ENCODE measurements at places on chromosomes 5 and 9. TPM values are rescaled to one million over a fixed set of nuclear protein-coding genes. Genes with fewer than 3 reads are reported as not detected.

- no peak overlapping the region for H3K27ac ChIP-seq
- no peak for DNase-seq
- no peak overlapping the region for H3K4me3 ChIP-seq
- no peaks in the 10 kb centered on the region for H3K36me3 ChIP-seq
Observed at GRCh38 chr9:122453677-122454135, 24.0 kb downstream of the OR1J1 start.

DNA sequence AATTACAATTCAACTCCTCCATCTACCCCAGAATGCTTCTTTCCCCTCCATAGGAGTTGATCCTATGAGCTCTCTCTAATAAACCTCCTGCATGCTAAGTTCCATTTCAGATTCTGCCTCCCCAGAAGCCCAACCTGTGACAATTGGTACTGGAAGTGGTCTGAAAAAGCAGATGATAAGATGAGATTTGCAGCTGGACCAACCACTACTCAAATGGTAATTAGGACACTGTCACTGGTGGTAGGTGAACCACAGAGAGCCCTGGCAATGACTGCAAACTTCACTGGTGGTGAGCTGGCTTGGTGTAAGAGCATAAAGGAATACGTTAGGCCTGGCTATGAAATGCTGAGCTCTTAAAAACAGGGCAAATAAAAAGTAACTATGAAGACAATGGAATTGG, 112.6 kb downstream of the ESM1 start:
- no peak overlapping the region for H3K27ac ChIP-seq
- H3K4me3 ChIP-seq = no peak overlapping the region
- H3K36me3 ChIP-seq = no peaks in the 10 kb centered on the region
- no peaks in the 10 kb centered on the region for H3K4me1 ChIP-seq
- no peak for DNase-seq
- H3K27me3 ChIP-seq = peaks cover 2% of the 10 kb centered on the region

- peaks cover 15% of the 10 kb centered on the region for H3K4me1 ChIP-seq
- no peak overlapping the region for H3K27ac ChIP-seq
- no peak for DNase-seq
- no peaks in the 10 kb centered on the region for H3K36me3 ChIP-seq
- H3K4me3 ChIP-seq = no peak overlapping the region
Observed at GRCh38 chr5:68435611-68436010, 220.1 kb downstream of the PIK3R1 start.

DNA sequence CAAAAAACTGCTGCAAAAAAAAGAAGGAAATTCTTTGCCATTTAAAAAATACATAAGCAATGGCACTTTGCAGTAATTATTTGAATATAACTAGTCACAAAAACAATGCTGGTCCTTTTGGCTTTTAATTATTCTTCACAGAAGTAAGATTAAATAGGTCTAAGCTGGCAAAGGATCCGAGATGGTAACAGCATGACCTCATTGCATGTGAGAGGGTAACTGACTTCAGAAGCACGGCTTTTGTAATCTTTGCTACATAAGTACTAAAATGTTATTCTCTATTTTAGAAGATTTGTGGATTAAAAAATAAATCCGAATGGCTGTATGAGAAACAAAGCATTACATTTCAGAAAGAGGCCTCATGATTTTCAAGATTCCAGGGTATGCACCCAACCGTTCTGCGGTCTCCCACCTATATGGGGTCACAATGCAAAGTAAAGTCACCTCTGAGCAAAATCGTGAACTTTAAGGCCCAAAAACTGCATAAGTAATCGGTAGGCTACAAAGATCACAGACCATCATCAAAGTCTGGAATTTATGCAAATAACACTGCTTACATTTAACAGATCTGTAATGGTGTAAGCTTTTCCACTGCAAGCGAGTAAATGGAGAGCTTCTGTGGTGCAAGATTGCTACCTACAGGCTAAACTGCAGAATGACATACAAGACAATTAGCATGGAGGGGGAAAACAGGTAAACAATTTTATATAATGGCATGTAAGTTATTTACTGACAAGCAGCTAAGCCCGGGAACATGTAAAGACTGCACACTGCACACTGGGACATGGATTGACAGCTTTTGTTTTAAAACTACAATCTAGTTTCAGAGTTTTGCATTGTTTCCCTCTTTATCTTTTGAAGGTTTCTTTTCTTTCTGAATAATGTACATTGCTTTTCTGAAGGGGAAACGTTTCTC, 231.6 kb downstream of the SLF1 start:
- DNase-seq = peak; percentile 93
- no peaks in the 10 kb centered on the region for H3K36me3 ChIP-seq
- H3K27ac ChIP-seq = peak overlapping the region; percentile 55
- H3K27me3 ChIP-seq = no peaks in the 10 kb centered on the region

GRCh38 chr9:84266087-84266561, 74.4 kb downstream of the SLC28A3 start:
- H3K27ac ChIP-seq = no peak overlapping the region
- no peak for DNase-seq
- H3K27me3 ChIP-seq = no peaks in the 10 kb centered on the region
- H3K36me3 ChIP-seq = no peaks in the 10 kb centered on the region
- no peak overlapping the region for H3K4me3 ChIP-seq

- no peak for DNase-seq
- peaks cover 10% of the 10 kb centered on the region for H3K36me3 ChIP-seq
- peaks cover 58% of the 10 kb centered on the region for H3K4me1 ChIP-seq
- H3K27ac ChIP-seq = peak overlapping the region; percentile 83
- no peak overlapping the region for H3K4me3 ChIP-seq
Observed at GRCh38 chr5:172412724-172413286, 41.5 kb downstream of the SH3PXD2B start.

GRCh38 chr9:84586662-84587061, 82.9 kb upstream of the NTRK2 start:
- H3K4me3 ChIP-seq = no peak overlapping the region
- no peaks in the 10 kb centered on the region for H3K27me3 ChIP-seq
- no peak for DNase-seq
- no peak overlapping the region for H3K27ac ChIP-seq

GRCh38 chr5:160312960-160313727, 780 bp upstream of the CCNJL start:
- peaks cover 7% of the 10 kb centered on the region for H3K4me1 ChIP-seq
- DNase-seq = no peak
- H3K27ac ChIP-seq = no peak overlapping the region
- peak overlapping the region; percentile 75 for H3K4me3 ChIP-seq
- peaks cover 2% of the 10 kb centered on the region for H3K27me3 ChIP-seq

DNA sequence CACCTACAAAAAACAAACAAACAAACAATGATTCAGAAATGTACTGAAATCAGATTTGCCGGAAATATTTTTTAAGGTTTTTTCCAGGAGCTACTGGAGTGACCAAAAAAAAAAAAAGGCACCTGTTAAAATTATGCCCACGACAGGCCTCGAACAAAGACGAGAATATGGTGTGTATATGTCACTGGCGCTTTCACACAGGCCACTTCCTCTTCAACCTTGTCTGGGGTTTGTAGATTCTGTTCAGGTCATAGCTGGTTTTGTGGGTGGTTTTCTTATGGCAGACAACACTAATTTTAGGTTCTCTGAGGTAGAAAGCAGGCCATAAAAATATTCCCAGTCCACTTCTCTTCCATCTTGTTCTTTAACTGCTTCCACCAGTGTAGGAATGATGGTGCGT, 7.0 kb downstream of the NDUFB6 start:
- no peak for DNase-seq
- peaks cover 33% of the 10 kb centered on the region for H3K36me3 ChIP-seq
- H3K27ac ChIP-seq = no peak overlapping the region
- no peak overlapping the region for H3K4me3 ChIP-seq

GRCh38 chr5:95942414-95942813, 19.2 kb downstream of the ELL2 start:
- no peak overlapping the region for H3K27ac ChIP-seq
- no peaks in the 10 kb centered on the region for H3K36me3 ChIP-seq

DNA sequence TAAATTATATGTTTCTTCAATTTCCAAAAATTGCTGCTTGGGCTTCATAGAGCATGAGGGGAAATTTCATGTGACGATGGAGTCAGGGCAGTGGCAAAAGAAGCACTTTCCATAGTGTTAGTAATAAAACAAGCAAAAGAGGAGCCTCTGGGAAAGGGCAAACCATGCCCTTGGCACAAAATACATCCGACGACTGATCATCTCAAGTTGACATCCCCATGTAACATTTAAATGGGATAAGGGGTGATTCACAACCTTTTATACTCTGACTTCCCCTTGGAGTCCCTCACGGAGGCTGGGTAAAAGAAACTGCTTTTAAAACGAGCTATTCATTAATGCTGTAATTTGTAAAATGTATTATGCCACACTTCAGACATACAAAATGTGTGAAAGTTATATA, 161.4 kb upstream of the DMRT1 start:
- no peak overlapping the region for H3K4me3 ChIP-seq
- H3K27me3 ChIP-seq = no peaks in the 10 kb centered on the region
- no peak overlapping the region for H3K27ac ChIP-seq
- no peak for DNase-seq
- peaks cover 5% of the 10 kb centered on the region for H3K4me1 ChIP-seq
- no peaks in the 10 kb centered on the region for H3K36me3 ChIP-seq

- H3K36me3 ChIP-seq = no peaks in the 10 kb centered on the region
- H3K4me1 ChIP-seq = peaks cover 4% of the 10 kb centered on the region
- no peak overlapping the region for H3K4me3 ChIP-seq
- no peak for DNase-seq
- no peak overlapping the region for H3K27ac ChIP-seq
- H3K27me3 ChIP-seq = no peaks in the 10 kb centered on the region
Observed at GRCh38 chr9:27655441-27655840, 82.2 kb upstream of the C9orf72 start.

- no peaks in the 10 kb centered on the region for H3K4me1 ChIP-seq
- no peak for DNase-seq
- no peak overlapping the region for H3K4me3 ChIP-seq
- H3K27ac ChIP-seq = no peak overlapping the region
Observed at GRCh38 chr5:12312343-12312742, 408.1 kb upstream of the CTNND2 start.

- H3K27ac ChIP-seq = no peak overlapping the region
- H3K27me3 ChIP-seq = no peaks in the 10 kb centered on the region
- no peak for DNase-seq
Observed at GRCh38 chr9:74277532-74277931, 219.6 kb upstream of the RORB start.

- H3K27me3 ChIP-seq = no peaks in the 10 kb centered on the region
- peaks cover 21% of the 10 kb centered on the region for H3K4me1 ChIP-seq
- H3K4me3 ChIP-seq = peak within 1 kb of the TSS; percentile 62
- peaks cover 79% of the 10 kb centered on the region for H3K36me3 ChIP-seq
- peak; percentile 95 for DNase-seq
Observed at GRCh38 chr9:136400038-136400834, at the start of gene SNAPC4. Gene SNAPC4 (minus strand): TSS chr9:136400170. CDS start chr9:136398428, 1,742 bp downstream.

GRCh38 chr5:936149-937144, 43.8 kb downstream of the TRIP13 start:
- no peak for DNase-seq
- H3K4me3 ChIP-seq = no peak overlapping the region
- H3K27me3 ChIP-seq = peaks cover 2% of the 10 kb centered on the region
- H3K36me3 ChIP-seq = no peaks in the 10 kb centered on the region
- H3K4me1 ChIP-seq = peaks cover 7% of the 10 kb centered on the region
- no peak overlapping the region for H3K27ac ChIP-seq

DNA sequence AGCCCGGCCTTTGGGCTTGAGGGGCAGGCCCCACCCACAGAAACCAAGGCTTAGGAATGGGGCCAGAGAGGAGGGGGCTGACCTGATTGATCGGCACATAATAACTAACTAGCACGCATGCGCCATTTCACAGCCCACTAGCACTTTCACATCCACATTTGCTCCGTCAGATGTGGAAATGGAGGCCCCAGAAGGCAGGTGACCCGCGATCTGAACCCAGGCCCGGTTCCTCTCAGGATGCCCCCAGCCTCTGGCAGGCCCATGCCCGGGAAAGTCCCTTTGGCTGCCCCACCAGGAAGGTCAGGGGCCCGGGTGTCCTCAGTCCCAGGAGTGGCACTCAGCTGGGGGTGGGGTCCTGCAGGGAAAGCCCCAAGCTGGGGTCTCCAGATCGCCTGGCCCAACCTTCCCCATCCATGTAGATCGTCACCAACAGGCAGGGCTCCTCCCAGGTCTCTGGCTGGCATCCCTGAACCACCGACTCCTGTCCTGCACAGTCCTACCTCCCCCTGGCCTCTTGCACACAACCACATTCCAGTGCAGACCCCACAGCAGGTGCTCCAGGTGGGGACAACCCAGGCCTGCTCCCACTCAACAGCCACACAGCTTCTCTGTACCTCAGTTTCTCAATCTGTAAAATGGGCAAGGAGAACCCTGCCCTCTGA, 46.7 kb downstream of the VAV2 start:
- no peaks in the 10 kb centered on the region for H3K27me3 ChIP-seq
- peaks cover 38% of the 10 kb centered on the region for H3K36me3 ChIP-seq
- DNase-seq = no peak
- H3K4me3 ChIP-seq = no peak overlapping the region

DNA sequence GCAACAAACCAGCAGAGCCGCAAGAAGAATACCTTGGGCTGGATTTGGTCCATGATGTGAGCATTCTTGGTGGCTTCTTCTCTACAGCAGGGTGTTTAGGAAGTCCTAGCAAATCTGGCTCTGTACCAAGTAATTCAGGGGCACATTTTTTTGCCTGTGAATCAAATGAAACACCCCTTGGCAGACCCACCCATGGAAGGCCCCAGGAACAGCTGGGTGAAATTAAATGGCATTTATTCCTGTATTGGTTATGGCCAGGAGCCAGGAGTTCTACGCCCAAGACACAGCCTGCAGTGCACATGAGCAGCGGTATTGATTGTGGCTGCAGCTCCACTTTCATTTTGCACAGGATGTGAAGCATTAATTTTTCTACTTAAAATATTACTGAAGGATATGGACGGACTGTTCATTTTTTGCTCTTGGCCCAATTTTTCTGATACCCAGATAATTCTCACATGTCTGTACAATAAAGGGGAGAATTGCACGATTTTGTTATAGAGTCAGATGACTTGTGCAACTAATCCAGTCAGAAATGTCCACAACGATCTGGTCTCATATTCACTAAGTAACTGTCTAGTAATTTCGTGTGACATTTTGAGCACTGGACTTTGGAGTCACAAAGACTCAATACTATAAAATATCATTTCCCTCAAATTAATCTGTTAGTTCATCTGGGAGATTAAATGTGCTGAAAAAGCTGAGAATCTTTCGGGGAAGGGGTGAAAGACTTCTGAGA, 120.7 kb upstream of the APC start:
- no peak for DNase-seq
- no peaks in the 10 kb centered on the region for H3K27me3 ChIP-seq
- no peak overlapping the region for H3K27ac ChIP-seq
- peak overlapping the region; percentile 5 for H3K4me3 ChIP-seq
- no peaks in the 10 kb centered on the region for H3K36me3 ChIP-seq

- DNase-seq = no peak
- no peaks in the 10 kb centered on the region for H3K4me1 ChIP-seq
- H3K36me3 ChIP-seq = no peaks in the 10 kb centered on the region
- no peak overlapping the region for H3K4me3 ChIP-seq
- no peak overlapping the region for H3K27ac ChIP-seq
- no peaks in the 10 kb centered on the region for H3K27me3 ChIP-seq
Observed at GRCh38 chr5:73638344-73639095, 12.5 kb downstream of the ARHGEF28 start.

Gene OR1Q1
- total RNA-seq = not detected

Gene TXNDC15
- total RNA-seq = 96.5 TPM

Gene CATSPER3
- total RNA-seq = 0.79 TPM

Gene KIF4B
- total RNA-seq = 0.20 TPM

Gene IL3
- total RNA-seq = not detected

Gene MLANA
- total RNA-seq = 0.20 TPM

Gene ASPN
- 142 TPM for total RNA-seq

Gene HMMR
- total RNA-seq = 11.4 TPM

Gene BNIP1
- total RNA-seq = 19.2 TPM

Gene SLC24A2
- total RNA-seq = 35.7 TPM

Gene CNTNAP3
- 21.3 TPM for total RNA-seq

Gene LCN9
- not detected for total RNA-seq

Gene ADAMTSL2
- 6.9 TPM for total RNA-seq

Measured in spinal cord (tissue), 10 donors.